ENCODE measurements at places on chromosomes 4 and X.
A peak's percentile ranks its signal among the peaks of the same experiment; 100 is the strongest.

DNA sequence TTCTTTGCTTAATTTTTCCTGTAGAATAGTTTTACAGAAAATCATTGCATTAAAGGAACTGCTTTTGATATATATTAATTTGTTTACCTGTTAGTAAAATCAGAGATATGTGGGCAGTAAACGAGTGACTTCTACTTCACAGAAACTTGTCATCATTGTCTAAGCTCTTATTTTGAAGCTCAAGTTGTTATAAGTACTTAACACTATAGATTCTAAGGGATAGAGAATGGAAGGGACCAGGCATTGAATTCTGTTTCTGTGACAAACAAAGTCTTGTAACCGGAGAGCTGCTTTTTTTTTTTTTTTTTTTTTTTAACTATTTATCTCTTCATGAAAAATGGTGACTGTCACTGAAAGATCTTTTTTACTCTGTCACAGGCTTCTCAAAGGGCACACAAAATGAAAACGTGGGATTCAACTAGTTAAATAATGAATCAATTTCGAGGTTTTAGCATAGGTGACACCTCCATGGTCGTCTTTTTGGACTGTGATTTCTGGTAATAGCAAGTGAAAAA, 14.4 kb downstream of the STK26 start:
- no peak for DNase-seq
- H3K4me1 ChIP-seq: peaks cover 53% of the 10 kb centered on the region
- no peak overlapping the region for H3K27ac ChIP-seq
- H3K36me3 ChIP-seq: peaks cover 6% of the 10 kb centered on the region

- no peak for DNase-seq
- no peaks in the 10 kb centered on the region for H3K27me3 ChIP-seq
- H3K4me3 ChIP-seq: no peak overlapping the region
- H3K36me3 ChIP-seq: no peaks in the 10 kb centered on the region
- H3K4me1 ChIP-seq: no peaks in the 10 kb centered on the region
Measured at GRCh38 chr4:78510108-78510507, 41.5 kb upstream of the ANXA3 start.

GRCh38 chr4:69057620-69058409, 38.5 kb upstream of the UGT2B7 start:
- no peak for DNase-seq
- no peak overlapping the region for H3K4me3 ChIP-seq
- H3K36me3 ChIP-seq: peaks cover 2% of the 10 kb centered on the region
- no peaks in the 10 kb centered on the region for H3K27me3 ChIP-seq
- H3K27ac ChIP-seq: no peak overlapping the region
- H3K4me1 ChIP-seq: no peaks in the 10 kb centered on the region

DNA sequence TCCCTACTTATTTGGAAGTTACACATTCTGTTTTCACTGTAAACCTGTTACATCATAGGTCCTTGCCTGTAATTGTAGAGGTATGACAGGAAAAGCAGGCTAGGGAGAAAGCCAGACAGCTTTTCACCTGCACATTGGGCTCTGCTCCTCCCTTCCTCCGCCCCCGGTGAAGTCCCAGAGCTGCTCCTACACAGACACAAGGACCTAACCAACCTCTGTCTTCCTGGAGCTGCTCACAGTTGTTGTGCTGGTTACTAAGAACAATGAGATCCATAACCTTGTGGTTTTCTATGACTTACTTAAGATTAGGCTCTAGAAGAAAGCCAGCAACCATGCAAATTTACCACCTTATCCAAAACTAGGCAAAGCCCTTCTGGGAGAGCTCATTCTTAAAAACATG, 40.0 kb downstream of the MOSPD2 start:
- H3K27ac ChIP-seq: no peak overlapping the region
- H3K27me3 ChIP-seq: no peaks in the 10 kb centered on the region
- no peak overlapping the region for H3K4me3 ChIP-seq
- no peaks in the 10 kb centered on the region for H3K4me1 ChIP-seq
- peaks cover 20% of the 10 kb centered on the region for H3K36me3 ChIP-seq
- DNase-seq: no peak

GRCh38 chrX:9357518-9358114, 107.2 kb upstream of the TBL1X start:
- H3K27ac ChIP-seq: no peak overlapping the region
- peaks cover 32% of the 10 kb centered on the region for H3K4me1 ChIP-seq
- H3K36me3 ChIP-seq: no peaks in the 10 kb centered on the region
- no peak for DNase-seq

DNA sequence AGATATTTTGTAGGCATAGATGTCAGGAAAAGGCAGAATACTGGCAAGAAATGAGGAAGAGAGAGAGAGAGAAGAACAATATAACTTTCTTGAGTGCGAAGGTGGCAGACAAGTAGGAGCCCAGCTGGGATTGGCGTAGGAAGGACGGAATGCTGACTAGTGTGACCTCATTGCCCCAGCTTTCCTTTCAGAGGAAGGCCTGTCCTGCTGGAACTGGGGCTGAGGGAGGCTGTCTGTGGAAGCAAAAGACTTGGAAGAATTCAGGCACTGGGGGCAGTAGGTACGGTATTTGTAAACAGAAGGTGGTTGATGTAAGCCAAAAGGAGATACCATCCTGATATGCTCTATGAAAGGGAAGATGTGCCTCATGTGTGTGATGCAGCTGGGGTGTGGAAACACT, 818.4 kb downstream of the ADGRL3 start:
- H3K4me1 ChIP-seq: no peaks in the 10 kb centered on the region
- no peaks in the 10 kb centered on the region for H3K27me3 ChIP-seq
- H3K27ac ChIP-seq: no peak overlapping the region

DNA sequence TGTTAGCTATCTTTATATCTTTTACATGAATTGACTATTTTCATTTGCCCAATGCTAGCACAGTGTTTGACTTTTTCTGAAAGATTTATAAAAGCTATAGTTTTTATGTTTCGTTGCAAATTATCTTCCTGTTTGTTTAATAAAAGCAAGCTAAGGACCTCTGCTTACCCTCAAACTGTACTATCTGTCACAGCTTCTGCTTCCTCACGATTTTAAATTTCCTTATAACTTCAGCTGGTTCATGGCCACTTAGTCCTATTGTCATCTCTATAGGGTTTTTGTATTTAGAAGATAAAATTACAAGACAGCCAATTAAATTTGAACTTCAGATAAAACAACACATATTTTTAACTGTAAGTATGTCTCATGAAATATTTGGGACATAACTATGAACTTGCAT, 494.0 kb downstream of the PDGFC start:
- no peaks in the 10 kb centered on the region for H3K27me3 ChIP-seq
- H3K27ac ChIP-seq: no peak overlapping the region
- peaks cover 3% of the 10 kb centered on the region for H3K36me3 ChIP-seq
- no peak for DNase-seq
- no peaks in the 10 kb centered on the region for H3K4me1 ChIP-seq

- no peaks in the 10 kb centered on the region for H3K36me3 ChIP-seq
- no peak for DNase-seq
- H3K27ac ChIP-seq: no peak overlapping the region
- no peaks in the 10 kb centered on the region for H3K27me3 ChIP-seq
- no peaks in the 10 kb centered on the region for H3K4me1 ChIP-seq
Measured at GRCh38 chr4:18398661-18399060, 377.1 kb upstream of the LCORL start.

DNA sequence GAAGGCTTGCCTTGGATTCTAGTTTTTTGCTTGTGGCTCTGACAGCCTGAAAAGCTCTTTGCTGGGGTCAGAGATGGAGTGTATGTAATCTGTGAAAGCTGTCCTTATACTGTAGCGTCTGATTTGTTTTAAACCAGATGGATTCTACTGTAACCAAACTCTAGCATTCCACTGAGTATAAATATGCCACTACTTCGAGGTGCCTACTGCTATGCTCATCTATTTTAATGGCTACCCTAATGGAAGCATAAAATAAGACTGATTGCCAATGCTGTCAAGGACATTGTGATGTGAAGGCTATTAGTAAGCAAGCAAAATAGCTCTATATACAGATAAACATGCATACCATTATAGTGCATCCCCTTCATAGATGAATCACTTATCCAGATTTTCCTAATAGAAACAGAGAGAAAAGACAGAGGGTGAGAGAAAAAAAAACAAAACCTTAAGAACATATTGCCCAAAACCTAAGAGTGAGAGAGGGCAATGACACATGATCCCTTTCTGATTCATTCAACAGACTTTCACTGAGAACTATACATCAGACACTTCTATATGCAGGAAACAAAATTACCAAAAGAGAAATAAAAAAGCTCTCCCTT, 1025.8 kb upstream of the LCORL start:
- H3K4me3 ChIP-seq: no peak overlapping the region
- H3K4me1 ChIP-seq: no peaks in the 10 kb centered on the region
- no peaks in the 10 kb centered on the region for H3K36me3 ChIP-seq

- H3K36me3 ChIP-seq: no peaks in the 10 kb centered on the region
- no peak for DNase-seq
- no peaks in the 10 kb centered on the region for H3K27me3 ChIP-seq
- H3K27ac ChIP-seq: no peak overlapping the region
- no peaks in the 10 kb centered on the region for H3K4me1 ChIP-seq
Measured at GRCh38 chr4:54496412-54496811, 161.3 kb upstream of the KIT start.

GRCh38 chrX:92270936-92271855, 492.0 kb downstream of the PCDH11X start:
- no peak overlapping the region for H3K4me3 ChIP-seq
- H3K4me1 ChIP-seq: no peaks in the 10 kb centered on the region
- H3K27me3 ChIP-seq: no peaks in the 10 kb centered on the region
- DNase-seq: no peak
- no peaks in the 10 kb centered on the region for H3K36me3 ChIP-seq

DNA sequence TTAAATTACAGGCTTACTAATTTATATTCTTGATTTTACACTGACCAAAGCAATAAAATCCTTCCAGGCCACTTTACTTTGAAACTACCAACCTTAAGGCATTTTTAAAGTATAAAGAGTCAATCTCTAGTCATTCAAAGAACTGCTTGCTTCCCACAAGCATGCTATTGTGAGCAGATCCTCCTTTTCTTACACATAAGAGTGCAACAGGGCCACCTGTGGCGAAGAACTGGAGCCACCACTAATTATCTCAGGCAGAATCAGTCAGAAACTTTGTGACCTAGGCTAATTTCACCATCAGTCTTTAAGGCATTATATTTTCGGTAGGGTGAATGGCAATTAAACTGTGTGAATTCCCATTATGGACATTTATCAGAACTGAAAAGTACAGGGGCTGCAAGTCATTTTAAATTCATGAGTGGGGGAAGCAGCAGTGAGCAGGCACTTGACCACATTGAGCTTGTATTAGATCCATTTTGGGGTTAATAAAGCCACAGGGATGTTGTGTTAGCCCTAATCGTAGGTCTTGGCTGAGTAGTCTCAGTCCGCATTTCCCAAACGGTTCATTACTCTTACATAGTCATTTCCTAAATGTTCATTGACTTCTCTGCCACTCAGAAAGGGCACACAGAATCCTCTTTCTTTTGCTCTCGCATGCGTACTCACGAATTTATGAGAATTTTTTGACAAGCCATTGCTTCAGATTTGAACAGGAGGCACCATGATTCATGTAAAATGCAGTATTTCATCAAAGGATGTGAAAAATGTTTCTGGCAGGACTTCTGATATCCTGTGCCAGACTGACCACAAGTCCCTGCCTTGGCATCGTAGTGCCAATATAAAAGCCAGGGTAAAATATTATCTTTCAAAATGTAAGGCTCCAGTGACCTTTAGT, 39.8 kb downstream of the NPY2R start:
- DNase-seq: no peak
- no peak overlapping the region for H3K27ac ChIP-seq
- H3K27me3 ChIP-seq: no peaks in the 10 kb centered on the region
- no peak overlapping the region for H3K4me3 ChIP-seq

DNA sequence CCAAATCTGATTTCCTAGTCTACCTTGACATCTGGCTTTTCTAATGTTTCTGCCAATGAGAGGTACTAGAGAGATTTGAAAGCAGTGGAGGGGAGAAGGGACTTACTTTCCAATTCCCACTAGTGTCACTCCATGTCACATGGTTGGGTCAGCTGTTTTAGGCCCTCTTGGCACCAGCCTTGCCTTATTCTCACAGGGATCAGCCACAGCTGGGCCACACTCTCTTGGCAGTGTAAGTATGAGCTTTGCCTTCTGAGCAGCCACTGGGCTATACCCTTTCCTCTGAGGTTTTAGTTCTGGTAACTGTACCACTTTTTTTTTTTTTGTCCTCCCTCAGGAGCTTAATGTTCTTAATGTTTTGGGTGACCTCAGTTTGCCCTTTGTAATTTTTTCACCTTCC, 10.2 kb upstream of the ADH1C start:
- DNase-seq: no peak
- H3K27ac ChIP-seq: no peak overlapping the region
- no peaks in the 10 kb centered on the region for H3K36me3 ChIP-seq

DNA sequence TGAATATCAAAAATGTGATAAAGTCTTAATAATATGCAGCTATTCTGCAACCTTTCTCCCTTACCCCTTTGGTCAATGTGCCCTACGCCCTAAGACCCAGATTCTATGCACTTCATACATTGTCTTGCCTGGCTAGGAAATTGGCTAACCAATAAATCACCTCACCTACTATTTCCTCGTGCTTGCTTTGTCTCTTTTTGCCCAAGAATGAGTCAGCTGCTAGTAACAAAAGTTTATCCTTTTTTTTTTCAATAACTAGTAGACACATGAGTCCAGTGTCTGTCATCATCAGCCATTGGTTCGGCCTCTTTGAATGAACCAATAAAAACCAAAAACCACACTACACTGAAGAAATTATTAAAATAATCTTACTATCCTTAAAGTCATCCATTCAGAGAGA, 387.1 kb downstream of the PPP3CA start:
- H3K36me3 ChIP-seq: no peaks in the 10 kb centered on the region
- DNase-seq: no peak
- H3K27me3 ChIP-seq: no peaks in the 10 kb centered on the region
- no peak overlapping the region for H3K27ac ChIP-seq
- no peak overlapping the region for H3K4me3 ChIP-seq

DNA sequence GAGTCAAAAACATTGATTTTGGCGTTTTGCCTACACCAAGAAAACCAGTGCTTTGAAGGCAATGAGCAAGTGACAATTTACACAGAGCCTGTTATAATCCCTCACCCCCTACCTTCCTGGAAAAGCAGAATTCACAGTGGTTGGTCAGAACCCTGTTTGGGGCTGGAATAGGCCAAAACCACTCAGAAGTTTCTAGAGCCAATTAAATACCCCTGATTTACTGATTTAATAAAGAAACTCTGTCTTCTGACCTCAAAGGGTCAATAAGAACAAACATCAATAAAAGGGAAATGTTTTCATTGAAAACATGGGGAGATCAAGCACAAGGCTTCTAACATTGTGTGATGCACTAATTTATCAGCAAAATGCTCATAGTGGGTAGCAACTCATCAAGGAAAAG, 116.3 kb downstream of the UNC5C start:
- no peaks in the 10 kb centered on the region for H3K27me3 ChIP-seq
- DNase-seq: no peak
- H3K36me3 ChIP-seq: no peaks in the 10 kb centered on the region
- no peak overlapping the region for H3K27ac ChIP-seq
- no peaks in the 10 kb centered on the region for H3K4me1 ChIP-seq

- no peaks in the 10 kb centered on the region for H3K4me1 ChIP-seq
- H3K4me3 ChIP-seq: no peak overlapping the region
- no peak for DNase-seq
- H3K36me3 ChIP-seq: no peaks in the 10 kb centered on the region
- H3K27me3 ChIP-seq: no peaks in the 10 kb centered on the region
Measured at GRCh38 chr4:92101737-92102172, 202.0 kb upstream of the GRID2 start.

GRCh38 chrX:51743179-51743957, at the start of gene GSPT2:
GSPT2 (plus strand) TSS chrX:51743442; CDS start chrX:51743627, 185 bp downstream.
- H3K36me3 ChIP-seq: peaks cover 6% of the 10 kb centered on the region
- H3K4me3 ChIP-seq: peak within 1 kb of the TSS; percentile 80

- no peaks in the 10 kb centered on the region for H3K4me1 ChIP-seq
- H3K27ac ChIP-seq: no peak overlapping the region
- peaks cover 6% of the 10 kb centered on the region for H3K27me3 ChIP-seq
Measured at GRCh38 chrX:121336831-121337421, 289.5 kb downstream of the GLUD2 start.

Measured in central memory CD8-positive, alpha-beta T cell (primary cell).